ENCODE measurements at places on chromosomes 1 and 21.
A peak's percentile ranks its signal among the peaks of the same experiment; 100 is the strongest.

DNA sequence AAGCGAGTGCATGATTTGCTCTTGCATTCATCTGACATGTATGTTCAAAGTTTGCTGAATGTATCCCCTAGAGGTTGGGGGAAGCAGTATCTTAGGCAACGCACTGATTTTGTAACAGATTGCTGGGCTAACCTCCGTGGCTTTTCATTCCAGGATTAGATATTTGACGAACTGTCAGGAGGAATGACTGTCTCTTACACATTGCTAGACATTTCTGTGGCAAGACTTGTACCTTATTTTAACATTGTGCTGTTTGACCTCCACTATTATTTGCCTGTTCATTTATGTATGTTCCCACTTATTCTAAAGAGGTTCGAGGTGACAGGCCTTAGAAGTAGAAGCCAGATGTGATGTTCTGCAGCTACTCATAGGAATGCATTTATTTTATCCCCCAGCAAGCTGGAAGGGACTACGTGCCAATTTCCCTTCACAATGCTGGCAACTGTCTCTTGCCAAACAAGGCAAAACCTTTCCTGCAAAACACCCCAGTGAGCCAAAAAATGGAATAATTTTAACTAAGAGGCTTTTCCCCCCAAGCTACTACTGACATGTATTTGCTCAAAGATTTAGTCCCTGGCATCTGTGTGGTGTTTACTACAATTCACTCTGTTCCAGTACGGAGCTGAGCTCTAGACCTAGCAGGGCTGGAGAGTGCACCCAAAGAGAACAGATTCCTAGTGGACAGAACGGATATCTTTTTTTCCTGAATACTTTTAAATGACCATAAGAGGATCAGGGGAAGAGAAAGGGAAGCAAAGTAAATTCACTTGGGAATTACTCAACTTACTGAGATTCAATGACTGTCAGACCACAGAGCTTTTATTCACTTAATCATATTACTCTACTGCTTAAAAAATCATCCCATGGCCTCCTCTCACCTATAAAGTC, 646.2 kb downstream of the SMYD3 start:
- DNase-seq = no peak

- peak; percentile 61 for DNase-seq
These were observed 3.5 kb downstream of the PPP1R15B start for GRCh38 chr1:204408074-204408507.

GRCh38 chr1:41658431-41659158, 174.1 kb upstream of the EDN2 start:
- no peak for DNase-seq

- DNase-seq = no peak
These were observed 87.9 kb upstream of the HMCN1 start for GRCh38 chr1:185646202-185646683.

DNA sequence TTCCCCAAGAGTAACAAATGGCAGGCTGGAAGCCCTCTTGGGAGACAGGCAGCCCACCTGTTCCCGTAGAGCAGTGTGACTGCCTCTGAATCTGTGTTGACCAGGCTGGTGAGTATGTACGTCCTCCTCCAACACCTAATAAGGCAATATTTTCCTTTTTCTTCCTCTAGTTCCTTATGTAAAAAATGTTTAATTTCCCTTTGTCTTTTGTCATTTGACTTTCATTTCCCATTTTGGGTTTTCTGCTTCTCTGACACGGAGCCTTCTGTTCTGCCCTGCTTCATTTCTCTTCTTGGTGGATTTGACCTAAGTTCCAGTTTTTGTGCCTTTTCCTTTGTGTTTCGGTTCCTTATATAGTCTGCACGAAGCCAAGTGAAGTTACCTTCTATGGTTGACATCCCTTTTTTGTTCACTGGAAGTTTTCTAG, 65.8 kb upstream of the ATF3 start:
- DNase-seq = no peak

- DNase-seq = no peak
These were observed 18.1 kb downstream of the ADAM30 start for GRCh38 chr1:119878171-119878570.

DNA sequence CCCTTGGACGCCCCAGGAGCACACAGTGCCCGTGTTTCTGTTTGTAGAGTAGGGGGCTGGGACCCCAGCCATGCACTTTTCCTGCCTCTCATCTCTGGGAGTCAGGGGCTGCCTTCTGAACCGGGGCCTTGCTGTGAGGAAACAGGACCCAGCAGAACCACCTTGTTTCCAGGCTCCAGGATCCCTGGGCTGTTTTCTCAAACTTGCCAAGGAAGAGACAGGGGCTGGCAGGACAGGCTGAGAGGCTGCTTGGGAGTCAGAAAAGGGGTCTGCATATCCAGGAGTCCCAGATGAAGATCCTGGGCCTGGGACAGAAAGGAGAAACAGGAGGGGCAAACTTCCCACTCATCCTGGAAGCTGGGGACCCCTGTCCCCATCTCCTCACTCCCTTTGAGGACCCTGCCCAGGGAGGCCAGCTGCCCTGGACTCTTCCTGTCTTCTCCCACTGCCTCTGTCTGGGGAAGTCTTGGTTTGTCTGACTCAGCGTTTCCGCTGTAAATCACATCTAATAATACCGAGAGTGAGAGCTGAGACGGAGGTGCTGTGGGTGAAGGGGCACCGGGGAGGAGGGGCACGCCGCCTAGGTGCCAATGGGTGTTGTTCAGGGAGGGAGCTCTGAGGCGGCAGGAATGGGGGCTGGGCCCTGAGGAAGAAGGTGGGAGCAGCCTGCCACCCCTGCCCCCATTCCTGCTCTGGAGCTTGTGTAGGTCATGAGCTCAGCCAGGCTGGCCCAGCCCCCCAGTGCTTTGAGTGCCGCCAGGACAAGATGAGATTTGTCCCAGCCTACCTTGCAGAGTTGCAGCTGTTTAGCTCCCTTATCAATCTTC, 16.7 kb downstream of the POU3F1 start:
- DNase-seq = peak; percentile 62

DNA sequence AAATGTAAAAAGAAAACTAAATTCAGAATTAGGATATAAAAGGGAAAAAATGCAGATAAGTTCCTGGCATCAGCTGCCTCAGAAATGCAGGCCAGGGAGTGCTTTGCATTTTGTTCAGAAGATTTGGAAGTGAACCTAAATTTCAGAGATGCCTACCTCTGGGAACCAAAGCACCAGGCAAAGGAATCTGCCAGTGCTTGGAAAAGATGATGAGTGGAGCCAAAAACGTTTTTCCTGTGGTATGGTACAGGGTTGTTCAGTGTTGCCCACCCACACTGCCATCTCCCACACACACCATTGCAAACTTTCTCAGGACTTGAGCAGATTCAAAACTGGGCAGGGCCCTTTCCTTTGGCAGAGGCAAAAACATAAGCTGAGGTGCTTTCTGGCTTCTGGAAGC, 349.5 kb downstream of the TGFB2 start:
- no peak for DNase-seq
